ENCODE measurements at places on chromosomes 5 and 9.

GRCh38 chr5:399296-400281 is 43.4 kb upstream of the EXOC3 start:
- peak; percentile 79 for DNase-seq

DNA sequence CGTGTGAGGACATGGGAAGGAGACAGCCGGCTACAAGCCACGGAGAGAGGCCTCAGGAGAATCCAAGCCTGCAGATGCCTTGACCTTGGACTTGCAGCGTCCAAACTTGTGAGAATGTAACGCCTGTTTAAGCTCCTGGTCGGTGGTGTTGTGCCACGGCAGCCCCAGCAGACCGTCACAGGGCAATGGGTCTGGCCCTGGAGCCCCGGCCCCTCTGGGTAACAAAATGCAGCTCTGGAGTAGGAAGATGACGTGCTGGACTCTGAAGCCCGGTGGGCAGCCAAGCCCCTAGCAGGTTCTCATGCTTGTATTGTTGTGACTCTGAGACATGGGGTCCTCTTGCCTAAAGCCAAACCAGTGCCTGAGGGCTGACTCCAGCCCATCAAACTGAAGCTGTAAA is 174.7 kb downstream of the IRX2 start:
- no peak for DNase-seq

DNA sequence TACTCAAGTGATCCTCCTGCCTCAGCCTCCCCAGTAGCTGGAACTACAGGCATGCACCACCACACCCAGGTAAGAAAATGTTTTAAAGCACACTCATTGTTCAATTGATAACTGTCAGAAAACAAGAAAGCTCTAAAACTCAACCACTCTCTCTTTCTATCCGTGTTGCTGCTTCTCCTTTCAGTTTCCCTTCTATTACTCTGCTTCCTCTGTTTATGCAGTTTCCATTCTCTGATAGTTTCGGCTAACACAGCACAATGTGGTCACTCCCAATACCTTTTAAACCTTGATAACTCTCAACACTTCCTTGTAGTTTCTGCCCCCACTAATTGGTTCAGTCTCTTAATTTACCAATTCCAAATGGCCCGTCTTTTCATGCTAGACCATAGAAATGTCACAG is 59.2 kb upstream of the NR4A3 start:
- DNase-seq: no peak

DNA sequence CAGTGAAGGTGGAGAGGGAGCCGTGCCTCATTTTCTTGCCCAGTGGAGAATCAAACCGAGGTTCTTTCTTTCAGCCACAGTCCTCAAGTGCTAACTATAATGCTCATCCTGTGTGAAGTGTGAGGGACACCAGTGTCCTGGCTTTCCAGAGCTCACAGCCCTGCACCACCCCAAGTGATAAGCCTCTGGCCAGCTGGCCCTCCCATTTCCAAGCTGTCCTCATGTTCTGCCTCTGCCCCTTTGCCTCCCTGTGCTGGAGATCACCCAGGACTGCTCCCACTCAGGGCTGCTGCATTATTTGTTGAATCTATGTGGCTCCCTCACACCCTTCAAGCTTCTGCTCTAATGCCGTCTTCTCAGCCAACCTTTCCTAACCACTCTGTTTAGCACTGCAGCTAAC is 224.5 kb upstream of the TUT7 start:
- DNase-seq: no peak

DNA sequence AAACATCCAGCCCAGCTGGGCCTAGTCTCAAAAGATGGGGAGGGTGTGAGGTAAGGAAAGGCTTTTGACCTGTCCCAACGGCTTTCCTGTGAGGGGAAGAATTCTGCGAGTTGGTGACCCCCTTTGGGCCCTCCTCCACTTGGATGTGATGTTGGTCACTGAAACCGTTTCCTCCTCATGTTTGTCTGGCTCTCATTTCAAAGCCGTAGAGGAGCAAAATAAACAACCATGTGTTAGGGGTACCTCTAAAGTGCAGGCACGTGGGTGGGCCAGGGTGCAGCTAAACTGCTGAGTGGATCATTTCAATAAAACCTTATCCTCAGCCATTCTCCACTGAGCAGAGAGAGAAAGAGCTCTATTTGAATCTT is 84.3 kb upstream of the MELK start:
- DNase-seq: peak; percentile 35

Measured in stimulated activated CD4-positive, alpha-beta T cell treated with anti-CD3 and anti-CD28 coated beads, Interleukin-15, amount 100 ng/mL, for 24 hours (primary cell).